ENCODE measurements at places on chromosomes 7 and 10. TPM values are rescaled to one million over a fixed set of nuclear protein-coding genes. Genes with fewer than 3 reads are reported as not detected.

Gene ADIRF
- total RNA-seq: 116 TPM

Gene SPOCK2
- total RNA-seq: 0.69 TPM

Gene C10orf67
- not detected for total RNA-seq

Gene MOGAT3
- not detected for total RNA-seq

Gene VSTM4
- 8.2 TPM for total RNA-seq

Gene PRKRIP1
- 13.9 TPM for total RNA-seq

Gene FEZF1
- total RNA-seq: not detected

Gene VWDE
- not detected for total RNA-seq

Gene CAMK2B
- 0.63 TPM for total RNA-seq

Gene HOXA7
- total RNA-seq: 0.13 TPM

Gene IGF2BP3
- total RNA-seq: 77.8 TPM

Gene LFNG
- 19.7 TPM for total RNA-seq

Gene VAX1
- not detected for total RNA-seq

Gene PNLIPRP2
- not detected for total RNA-seq

Gene ANLN
- 11.5 TPM for total RNA-seq

Gene SPDYE1
- total RNA-seq: not detected

Gene FAM25G
- total RNA-seq: not detected

Gene ACSL5
- 1.4 TPM for total RNA-seq

Gene PRPS1L1
- not detected for total RNA-seq

Gene PNLIPRP1
- not detected for total RNA-seq

Gene PCLO
- 0.03 TPM for total RNA-seq

Gene GIMAP4
- total RNA-seq: 0.33 TPM

Gene DENND2A
- total RNA-seq: 4.8 TPM

Gene TRPV5
- total RNA-seq: not detected

Gene FFAR4
- total RNA-seq: not detected

Gene RNF133
- 0.46 TPM for total RNA-seq

Gene RBP4
- total RNA-seq: 0.59 TPM

Gene TMEM213
- not detected for total RNA-seq

Gene MMRN2
- total RNA-seq: 6.2 TPM

Gene EBLN1
- not detected for total RNA-seq

Gene CROT
- 13.4 TPM for total RNA-seq

Gene HOXA9
- total RNA-seq: 0.33 TPM

Gene FMC1
- 3.6 TPM for total RNA-seq

Gene GIMAP5
- not detected for total RNA-seq

Gene PTPN20
- 4.5 TPM for total RNA-seq

Gene OPN1SW
- total RNA-seq: not detected

Gene GFRA1
- 0.39 TPM for total RNA-seq

Gene RBM20
- 2.4 TPM for total RNA-seq

Gene CNNM2
- total RNA-seq: 20.5 TPM

Gene AKR1C4
- not detected for total RNA-seq

Gene NEURL1
- under 0.01 TPM for total RNA-seq

Gene PDZD8
- total RNA-seq: 23.7 TPM

Gene MNX1
- total RNA-seq: not detected

Gene UNCX
- not detected for total RNA-seq

Gene CRCP
- total RNA-seq: 21.2 TPM

Gene GPR15LG
- not detected for total RNA-seq

Gene AKR1C2
- total RNA-seq: 14.9 TPM

Gene KMT2E
- total RNA-seq: 100.0 TPM
